ENCODE measurements at places on chromosomes 3 and 15.

DNA sequence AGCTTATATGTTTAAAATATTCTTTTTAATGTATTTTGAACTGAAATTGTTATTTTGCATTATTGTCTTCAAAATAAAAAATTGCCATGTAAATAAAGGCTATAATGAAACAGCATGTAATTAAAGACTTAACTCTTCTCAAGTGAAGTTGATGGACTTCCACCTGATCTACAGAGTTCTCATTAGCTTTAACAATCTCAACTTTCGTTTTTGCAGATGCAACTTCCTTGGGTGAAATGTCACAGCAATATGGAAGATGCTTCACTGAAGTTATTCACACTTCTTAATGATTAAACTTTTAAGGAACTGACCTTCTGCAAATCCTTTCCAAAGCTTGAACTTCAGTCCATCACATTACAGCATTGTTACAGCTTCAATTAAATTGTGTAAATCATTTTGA is 63.6 kb downstream of the OSTN start:
- DNase-seq: no peak

- no peak for DNase-seq
Measured at GRCh38 chr3:117080872-117081271, 371.3 kb downstream of the TUSC7 start.

DNA sequence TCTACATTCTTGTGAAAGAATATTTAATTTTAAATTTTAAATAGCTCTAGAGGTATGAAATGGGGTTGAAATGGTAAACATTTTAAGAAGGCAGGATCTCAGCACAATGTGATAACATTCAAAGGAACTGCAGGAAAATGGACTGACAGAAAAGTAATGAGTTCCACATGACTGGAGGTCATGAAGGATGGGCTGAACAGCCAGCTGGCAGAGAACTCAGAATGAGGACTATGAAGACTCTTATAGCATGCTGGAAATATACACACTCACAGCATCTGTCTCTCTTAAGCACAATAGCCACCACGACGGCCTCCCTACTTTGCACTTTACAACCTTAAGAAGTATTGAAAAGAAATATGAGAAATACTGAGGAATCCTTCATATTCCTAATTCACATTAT is 94.7 kb downstream of the TNIK start:
- no peak for DNase-seq

GRCh38 chr3:181176601-181177000 is 187.1 kb upstream of the DNAJC19 start:
- peak; percentile 34 for DNase-seq

GRCh38 chr15:40258544-40258943 is 19.7 kb downstream of the PAK6 start:
- DNase-seq: no peak

GRCh38 chr3:158220575-158220974 is 110.7 kb downstream of the RSRC1 start:
- DNase-seq: no peak

DNA sequence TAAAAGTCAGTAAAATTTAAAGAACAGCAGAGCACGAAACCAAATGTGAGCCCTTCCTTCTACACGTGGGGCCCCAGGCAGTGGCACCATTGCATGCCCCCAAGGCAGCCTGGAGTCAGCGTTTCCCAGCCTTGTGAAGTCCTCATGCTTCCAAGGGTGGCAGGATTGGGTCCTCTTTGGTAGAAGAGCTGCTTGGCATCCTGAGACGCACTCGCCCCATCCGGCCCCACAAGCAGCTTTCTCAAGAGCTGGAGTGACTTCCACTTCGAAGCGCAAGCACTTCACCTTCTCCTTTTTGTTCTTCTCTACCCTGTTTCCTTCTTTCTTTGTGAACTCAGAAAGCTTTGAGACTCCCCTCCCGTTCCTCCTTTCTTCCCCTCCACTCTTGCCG is 34.7 kb downstream of the ZNF710 start:
- peak; percentile 77 for DNase-seq

GRCh38 chr15:101320501-101321052 is 25.5 kb upstream of the SNRPA1 start:
- peak; percentile 89 for DNase-seq

- no peak for DNase-seq
Measured at GRCh38 chr3:38489766-38490165, 6.4 kb upstream of the EXOG start.

- DNase-seq: no peak
Measured at GRCh38 chr15:62107571-62108121, 40.9 kb downstream of the C2CD4A start.

DNA sequence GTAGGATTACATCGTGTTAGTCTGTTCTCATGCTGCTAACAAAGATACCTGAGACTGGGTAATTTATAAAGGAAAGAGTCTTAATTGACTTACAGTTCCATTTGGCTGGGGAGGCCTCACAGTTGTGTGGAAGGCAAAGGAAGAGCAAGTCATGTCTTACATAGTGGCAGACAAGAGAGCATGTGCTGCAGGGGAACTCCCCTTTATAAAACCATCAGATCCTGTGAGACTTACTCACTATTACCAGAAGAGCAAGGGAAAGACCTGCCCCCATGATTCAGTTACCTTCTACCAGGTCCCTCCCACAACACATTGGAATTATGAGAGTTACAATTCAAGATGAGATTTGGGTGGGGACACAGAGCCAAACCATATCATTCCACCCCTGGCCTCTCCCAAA is 3.4 kb downstream of the SLC25A26 start:
- no peak for DNase-seq

- DNase-seq: no peak
Measured at GRCh38 chr15:33801954-33802353, 166.3 kb upstream of the CHRM5 start.

GRCh38 chr3:194083637-194084224 is 52.2 kb upstream of the HES1 start:
- no peak for DNase-seq

DNA sequence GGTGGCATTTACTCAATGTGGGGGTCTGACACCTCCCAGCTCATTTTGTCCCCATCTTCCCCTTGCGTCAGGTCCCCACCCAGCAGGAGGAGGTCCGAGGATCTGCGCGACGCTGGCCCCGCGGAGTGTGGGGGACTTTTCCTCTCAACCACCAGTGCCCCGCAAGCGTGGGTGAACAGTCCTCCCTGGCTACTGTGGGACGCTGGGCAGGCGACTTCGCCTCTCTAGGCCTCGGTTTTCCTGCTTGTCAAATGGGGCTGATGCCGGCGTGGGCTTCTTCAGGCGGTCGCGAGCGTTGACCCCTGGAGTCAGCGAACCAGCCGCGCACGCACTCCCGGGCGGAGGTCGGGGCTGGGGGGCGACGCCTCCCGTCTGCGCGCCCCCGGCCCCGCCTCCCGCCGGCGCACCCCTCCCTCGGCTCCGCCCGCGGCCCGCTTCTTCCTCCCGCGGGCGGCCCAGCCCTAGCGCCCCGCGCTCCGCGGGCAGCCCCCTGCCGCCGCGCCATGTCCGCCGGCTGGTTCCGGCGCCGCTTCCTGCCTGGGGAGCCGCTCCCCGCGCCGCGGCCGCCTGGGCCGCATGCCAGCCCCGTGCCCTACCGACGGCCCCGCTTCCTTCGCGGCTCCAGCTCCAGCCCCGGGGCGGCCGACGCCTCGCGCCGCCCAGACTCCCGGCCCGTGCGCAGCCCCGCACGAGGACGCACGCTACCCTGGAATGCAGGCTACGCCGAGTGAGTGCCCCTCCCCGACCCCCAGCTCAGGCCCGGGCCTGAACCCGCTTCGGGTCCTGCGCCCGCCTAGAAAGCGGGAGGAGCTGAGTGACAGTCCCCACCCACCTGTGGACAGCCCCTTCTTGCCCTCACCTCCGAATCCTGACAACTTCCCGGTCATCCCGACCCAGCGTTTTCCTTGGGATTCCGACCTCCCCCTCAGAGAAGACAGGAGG is at the start of gene PPM1M:
TSS of gene PPM1M (plus strand) at position 438 of the 942 bp plus-strand sequence. CDS start at position 504, 66 bp downstream.
- DNase-seq: peak; percentile 88

DNA sequence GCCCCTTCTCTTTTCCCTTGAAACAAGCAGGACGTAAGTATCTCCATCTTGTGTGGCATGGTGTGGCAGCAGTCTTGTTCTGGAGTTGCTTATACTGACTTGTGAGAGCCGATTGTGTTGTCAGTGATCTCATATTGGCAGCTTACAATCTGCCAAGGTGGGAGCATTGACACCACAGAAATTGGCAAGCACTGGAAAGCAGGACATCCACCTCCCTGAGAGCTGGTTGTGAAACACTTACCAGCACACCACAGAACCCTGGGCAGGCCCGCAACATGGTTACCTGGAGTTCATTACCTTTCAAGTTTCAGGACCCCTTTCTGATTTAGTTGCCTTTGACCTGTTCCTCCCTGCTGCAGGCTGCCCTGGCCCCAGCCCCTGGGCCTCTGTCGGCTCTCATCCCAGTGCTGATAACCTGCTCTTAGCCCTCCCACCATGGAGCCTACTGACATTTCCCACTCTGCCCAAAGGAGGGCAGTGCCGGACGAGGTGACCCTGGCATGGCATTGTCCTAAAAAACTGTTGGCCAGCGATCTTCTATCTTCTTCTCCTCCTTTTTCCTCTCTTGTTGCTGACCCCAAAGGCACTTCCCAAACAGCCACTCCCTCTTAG is 10.6 kb upstream of the ATP2B2 start:
- no peak for DNase-seq

GRCh38 chr3:192706272-192706671 is 21.1 kb downstream of the FGF12 start:
- DNase-seq: no peak

DNA sequence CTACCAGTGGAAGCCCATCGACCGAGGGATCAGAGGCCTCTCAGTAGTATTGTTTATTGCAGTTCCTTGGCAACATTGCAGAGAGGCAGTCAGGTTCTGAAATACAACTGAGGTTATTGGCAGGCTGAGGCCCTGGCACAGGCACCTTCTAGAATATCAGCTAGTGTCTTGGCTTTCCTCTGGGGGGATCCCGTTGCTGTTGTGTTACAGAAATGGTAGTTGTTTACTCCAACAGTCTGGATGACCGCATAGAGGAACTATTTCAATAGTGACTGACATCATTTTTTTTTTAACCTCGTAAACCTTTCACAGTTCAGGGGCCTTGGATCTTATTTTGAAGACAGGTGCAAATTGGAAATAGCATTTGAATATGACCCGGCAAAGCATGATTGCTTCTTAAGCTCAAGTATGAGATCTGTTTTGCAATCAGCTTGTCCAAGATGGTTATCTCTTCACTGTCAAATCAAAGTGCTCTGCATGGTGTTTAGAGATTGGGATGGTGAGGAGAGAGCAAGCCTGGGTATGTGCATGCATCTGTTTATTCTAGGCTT is 63.9 kb downstream of the PGPEP1L start:
- DNase-seq: no peak

- no peak for DNase-seq
Measured at GRCh38 chr3:62252438-62253157, 120.8 kb downstream of the FEZF2 start.

DNA sequence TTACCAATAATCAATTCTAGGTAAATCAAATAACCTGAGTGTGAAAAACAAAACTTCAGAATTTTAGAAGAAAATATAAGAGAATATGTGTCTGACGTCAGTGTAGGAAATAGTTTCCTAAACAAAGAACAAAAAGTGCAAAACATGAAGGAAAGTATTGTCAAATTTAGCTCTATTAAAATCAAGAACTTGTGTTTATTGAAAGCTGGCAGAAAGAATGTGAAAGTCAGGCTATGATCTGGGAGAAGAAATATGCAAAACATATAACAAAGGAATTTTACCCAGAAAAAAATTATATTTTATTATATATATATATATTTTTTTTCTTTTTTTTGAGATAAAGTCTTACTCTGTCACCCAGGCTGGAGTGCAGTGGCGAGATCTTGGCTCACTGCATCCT is 129.1 kb upstream of the ANKRD28 start:
- DNase-seq: no peak

GRCh38 chr3:24514119-24514518 is 19.5 kb upstream of the THRB start:
- no peak for DNase-seq

- no peak for DNase-seq
Measured at GRCh38 chr3:40020689-40021088, 211.3 kb downstream of the MYRIP start.

GRCh38 chr3:13141991-13142412 is 68.8 kb upstream of the IQSEC1 start:
- DNase-seq: no peak

DNA sequence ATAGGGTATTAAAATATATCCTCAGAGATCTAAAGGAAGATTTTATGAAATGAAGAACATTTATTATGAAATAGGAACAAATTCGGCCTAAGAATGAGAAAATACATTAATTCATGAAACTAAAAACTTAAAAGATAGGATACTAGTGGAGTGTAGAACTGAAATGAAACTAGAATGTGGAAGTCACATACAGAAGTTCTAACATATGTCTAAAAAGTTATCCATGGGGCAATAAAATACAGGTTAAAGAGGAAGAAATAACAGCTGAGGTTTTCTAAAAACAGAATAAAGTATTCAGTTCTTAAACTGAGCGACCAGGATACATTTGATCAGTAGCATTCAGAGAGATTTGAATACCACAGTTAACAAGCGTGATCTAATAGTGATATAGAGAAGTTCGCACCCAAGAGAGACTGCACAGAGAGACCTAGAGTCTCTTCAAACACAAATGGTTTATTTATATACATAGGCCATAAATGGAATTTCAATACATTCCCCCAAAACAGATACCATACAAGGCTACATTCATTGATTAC is 85.9 kb downstream of the FEZF2 start:
- no peak for DNase-seq

- peak; percentile 81 for DNase-seq
Measured at GRCh38 chr3:132293251-132293650, 24.0 kb upstream of the ACP3 start.

DNA sequence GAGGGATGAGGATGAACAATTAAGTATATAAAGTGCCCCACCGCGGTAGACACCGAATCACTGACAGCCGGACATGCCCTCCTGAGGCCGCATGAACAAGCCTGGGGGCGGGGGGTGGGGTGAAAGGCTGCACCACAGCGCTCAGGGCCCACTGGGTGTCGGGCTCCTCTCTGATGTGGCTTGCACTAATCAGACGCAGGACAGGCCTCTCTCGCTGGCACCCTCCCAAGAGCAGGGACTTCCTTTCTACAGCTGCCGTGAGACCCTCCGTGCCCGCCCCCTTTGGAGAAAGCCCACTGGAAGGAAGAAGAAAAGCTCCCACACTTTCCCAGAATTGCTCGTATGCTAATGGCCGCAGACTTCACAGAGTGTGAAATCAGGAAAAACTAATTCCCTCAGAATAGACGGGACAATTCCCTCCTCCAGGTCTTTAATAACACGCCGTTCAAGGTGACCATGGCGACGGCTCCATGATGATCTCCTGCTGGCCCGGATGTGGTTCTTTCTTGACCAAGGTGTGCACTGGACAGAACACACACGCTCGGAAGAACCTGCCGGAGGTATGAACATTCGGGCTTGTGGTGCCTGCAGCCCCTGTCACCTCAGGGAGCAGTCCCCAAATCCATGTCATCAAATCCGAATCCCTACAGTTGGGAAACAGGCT is 32.0 kb downstream of the IQSEC1 start:
- DNase-seq: no peak

GRCh38 chr3:150411546-150411945 is 3.4 kb downstream of the TSC22D2 start:
- peak; percentile 16 for DNase-seq

- DNase-seq: no peak
Measured at GRCh38 chr3:123611082-123611481, 26.2 kb upstream of the HACD2 start.

Data from inflammatory macrophage (primary cell).